ENCODE measurements at places on chromosomes 6 and 20.

- no peak for DNase-seq
These were observed 123.0 kb downstream of the AIG1 start for GRCh38 chr6:143183666-143184065.

DNA sequence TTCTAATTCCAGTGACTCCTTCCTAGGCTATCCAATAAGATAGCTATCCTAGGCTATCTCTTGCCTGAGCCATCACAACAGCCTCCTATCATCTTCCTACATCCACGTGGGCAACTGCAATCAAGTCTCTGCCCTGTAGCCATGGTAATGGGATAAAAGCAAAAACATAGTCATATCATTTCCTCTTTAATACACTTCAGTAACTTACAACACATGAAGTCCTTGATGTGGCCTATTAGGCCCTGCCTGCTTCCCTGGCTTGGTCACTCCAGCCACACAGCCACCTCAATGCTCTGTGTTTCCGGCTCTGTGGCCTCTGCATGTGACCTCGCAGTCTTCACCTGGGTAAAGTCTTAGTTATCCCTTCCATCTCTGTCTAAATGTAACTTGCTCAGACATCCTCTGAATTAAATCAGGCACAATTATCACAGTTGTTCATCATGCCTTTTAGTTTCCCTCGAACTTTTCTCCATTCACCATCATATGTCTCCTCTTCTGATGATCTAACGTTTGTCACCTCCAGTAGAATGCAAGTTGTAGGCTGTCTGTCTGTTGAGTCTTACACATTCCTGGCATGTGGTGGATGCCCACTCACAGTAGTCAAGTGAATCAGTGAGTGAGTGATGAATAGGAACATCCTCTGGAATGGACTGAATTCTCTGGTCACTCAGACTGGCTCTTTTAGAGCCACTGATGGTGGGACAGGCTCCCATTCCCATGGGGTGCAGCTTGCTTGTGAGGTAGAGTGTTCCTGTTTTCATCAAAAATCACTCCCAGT is 229.4 kb downstream of the TBC1D7 start:
- no peak for DNase-seq

GRCh38 chr20:36336954-36337704 is 31.0 kb downstream of the DLGAP4 start:
- no peak for DNase-seq

GRCh38 chr6:81693266-81693665 is 59.2 kb downstream of the TENT5A start:
- DNase-seq: no peak

GRCh38 chr6:7052443-7053011 is 55.2 kb upstream of the RREB1 start:
- DNase-seq: no peak

- DNase-seq: no peak
These were observed 76.7 kb downstream of the BMP7 start for GRCh38 chr20:57189713-57190112.

- DNase-seq: no peak
These were observed 175.5 kb downstream of the MYLK4 start for GRCh38 chr6:2575236-2575635.

DNA sequence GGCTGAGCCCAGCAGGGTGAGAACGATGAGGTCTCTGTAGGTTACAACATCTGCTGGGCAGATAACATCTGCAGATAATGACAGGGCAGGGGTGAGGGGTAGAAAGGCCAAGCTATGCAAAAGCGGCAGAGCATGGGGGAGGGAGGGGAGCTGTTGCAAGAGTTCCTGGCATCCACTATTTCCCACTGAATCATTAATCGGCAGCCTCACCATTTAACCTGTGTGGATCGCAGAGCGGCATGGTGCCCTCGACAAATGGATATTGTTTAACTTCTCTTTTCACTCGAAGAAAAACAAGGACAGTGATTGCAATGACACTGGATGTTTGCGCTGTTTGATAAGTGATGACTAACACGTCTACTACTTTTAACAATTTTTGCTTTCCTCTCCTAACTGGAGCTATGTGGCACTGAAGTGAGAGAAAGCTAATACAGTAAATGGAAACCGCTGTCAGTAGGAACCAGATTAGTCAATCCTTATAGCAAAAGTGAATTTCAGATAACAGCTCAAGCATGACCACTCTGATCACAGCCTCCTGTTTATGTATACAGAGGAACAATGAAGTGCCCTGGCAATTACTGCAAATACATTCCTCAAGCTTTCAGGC is 381.5 kb downstream of the TFAP2A start:
- DNase-seq: no peak
